ENCODE measurements at places on chromosomes 3 and 15.

- DNase-seq: no peak
Measured at GRCh38 chr15:52111517-52112202, 915 bp downstream of the BCL2L10 start.

DNA sequence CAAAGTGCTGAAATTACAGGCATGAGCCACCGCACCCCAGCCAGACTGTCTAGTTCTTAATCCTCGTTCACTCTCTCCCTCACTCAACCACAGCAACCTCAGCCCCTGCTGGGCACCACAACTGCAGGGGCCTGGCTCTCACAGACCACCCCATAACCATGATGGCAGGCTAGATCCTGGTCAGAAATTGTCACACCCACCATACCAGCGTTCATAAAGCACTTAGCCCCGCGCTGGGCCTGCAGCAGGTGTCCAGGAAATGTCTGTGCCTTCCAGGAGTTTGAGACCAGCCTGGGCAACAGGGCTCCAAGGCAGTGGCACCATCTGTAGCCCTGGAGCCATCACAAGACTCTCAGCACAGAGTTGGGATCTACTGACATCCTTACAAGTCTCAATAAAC, 1.9 kb downstream of the SHISA5 start:
- DNase-seq: no peak

DNA sequence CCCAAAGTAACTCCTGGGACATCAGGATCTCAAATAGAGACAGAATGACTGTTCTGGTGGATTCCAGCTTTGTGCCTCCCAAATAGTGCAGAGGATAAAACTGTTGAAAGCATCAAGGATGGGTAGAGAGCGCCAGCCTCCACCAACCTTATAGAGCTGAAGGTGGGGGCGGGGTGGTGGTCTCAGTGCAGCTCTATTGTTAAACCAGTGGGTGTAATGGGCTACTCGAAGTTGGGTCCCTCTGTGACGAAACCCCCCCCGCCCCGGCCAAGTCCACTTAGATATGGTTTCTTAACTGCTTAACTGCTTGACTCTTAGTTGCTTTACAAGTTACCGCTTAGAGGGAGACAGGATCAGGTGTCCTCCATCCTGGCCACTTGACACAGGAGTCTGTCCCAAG, 22.7 kb downstream of the DHX30 start:
- no peak for DNase-seq

GRCh38 chr3:123161167-123161566, 40.6 kb upstream of the SEC22A start:
- DNase-seq: no peak

DNA sequence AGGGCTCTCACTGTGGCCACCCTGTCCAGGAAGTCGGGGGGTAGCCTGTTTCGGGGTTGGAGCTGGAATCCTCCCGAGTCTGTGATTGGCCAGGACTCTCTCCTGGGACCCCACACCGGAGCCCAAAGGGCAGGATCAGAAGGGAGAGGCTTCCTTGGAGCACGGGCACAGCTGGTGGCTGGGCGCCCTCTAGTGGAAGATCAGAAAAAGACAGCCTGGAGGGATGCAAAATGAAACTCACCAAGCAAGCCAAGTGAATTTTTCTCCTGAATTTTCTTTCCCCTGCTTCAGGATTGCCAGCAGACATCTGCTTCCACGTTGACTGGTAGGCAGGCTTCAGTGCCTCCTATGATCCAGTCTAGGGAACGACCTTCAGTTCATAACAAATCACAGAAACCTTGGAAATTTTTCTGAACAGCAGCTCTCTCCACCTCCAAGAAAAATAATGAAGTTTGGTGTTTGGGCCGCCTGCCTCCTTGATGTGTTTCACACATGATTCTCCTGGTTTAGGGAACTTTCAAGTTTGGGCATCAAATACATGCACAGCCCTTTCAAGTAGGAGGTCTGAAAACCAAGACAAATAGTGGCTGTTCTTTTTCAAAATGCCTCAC, 224.6 kb downstream of the VPS13C start:
- peak; percentile 27 for DNase-seq

- no peak for DNase-seq
Measured at GRCh38 chr3:29468187-29468586, 187.3 kb downstream of the RBMS3 start.

DNA sequence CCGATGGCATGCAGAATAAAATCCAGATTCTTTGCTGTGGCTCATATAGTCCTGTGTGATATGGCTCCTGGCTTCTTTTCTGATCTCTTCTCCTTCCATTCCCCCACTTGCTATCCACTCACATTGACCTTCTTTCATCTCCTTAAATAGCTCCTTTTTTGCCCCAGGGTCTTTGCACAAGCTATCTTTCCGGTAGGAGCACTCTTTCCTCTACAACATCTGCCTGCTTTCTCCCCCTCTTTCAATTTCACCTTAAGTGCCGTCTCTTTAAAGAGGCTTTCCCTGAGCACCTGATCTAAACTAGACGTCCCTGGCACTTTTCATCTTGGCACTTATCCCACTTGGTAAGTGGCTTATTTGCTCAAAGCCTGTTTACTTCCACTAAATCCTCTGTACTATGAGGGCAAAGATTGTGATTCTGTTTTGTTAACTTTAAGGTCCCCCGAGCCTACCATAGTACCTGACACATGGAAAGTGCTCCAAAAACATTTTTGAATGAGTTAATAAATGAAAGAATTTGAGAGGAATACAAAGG, 323.3 kb upstream of the TLE3 start:
- no peak for DNase-seq

DNA sequence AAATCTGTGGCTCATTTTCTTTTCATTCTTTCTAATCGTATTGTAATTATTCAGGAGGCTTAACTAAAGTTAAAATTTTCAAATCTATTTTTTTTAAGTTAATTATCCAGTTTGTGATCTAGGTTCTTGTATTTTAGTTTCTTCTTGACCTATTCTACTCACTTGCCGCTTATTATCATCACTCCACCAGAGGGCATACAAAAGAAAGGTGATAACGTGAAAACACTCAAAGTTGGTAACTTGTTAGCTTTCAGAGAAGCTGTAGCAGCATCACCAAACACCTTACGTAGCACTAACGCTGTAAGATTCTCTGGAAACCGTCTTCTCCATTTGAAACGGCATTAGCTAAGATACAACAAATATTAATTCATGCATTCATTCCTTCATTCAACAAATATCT, 4.8 kb downstream of the GNB4 start:
- DNase-seq: no peak
